Activated naive CD4-positive, alpha-beta T cell treated with anti-CD3 and anti-CD28 coated beads for 36 hours (primary cell): ENCODE measurements at places on chromosomes 5 and 9. TPM values are rescaled to one million over a fixed set of nuclear protein-coding genes. Genes with fewer than 3 reads are reported as not detected.

The OR1Q1 gene
- total RNA-seq, result not detected

The FAM174A gene
- total RNA-seq, result 3.9 TPM

- DNase-seq, result no peak
These were observed 109.7 kb downstream of the TSSK1B start for GRCh38 chr5:113325054-113325453.

The CPEB4 gene
- 7.6 TPM for total RNA-seq

DNA sequence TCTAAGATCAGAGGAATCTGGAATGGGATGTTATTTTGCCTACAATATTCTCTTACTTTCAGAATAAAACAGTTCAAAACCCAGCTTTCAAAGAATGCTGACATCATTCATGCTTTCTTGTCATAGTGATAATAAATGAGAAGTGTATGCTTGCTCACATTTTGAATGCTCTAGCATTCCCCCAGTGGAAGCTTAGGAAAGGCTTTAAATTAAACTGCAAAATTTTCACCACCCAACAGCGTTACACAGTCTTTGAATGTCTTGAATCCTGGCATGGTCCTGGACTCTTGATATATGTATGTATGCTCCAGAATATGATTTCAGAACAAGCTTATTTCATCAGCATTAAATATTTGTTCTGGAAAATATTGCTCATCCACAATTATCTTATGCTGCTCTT, 964.3 kb upstream of the NUDT12 start:
- no peak for DNase-seq

DNA sequence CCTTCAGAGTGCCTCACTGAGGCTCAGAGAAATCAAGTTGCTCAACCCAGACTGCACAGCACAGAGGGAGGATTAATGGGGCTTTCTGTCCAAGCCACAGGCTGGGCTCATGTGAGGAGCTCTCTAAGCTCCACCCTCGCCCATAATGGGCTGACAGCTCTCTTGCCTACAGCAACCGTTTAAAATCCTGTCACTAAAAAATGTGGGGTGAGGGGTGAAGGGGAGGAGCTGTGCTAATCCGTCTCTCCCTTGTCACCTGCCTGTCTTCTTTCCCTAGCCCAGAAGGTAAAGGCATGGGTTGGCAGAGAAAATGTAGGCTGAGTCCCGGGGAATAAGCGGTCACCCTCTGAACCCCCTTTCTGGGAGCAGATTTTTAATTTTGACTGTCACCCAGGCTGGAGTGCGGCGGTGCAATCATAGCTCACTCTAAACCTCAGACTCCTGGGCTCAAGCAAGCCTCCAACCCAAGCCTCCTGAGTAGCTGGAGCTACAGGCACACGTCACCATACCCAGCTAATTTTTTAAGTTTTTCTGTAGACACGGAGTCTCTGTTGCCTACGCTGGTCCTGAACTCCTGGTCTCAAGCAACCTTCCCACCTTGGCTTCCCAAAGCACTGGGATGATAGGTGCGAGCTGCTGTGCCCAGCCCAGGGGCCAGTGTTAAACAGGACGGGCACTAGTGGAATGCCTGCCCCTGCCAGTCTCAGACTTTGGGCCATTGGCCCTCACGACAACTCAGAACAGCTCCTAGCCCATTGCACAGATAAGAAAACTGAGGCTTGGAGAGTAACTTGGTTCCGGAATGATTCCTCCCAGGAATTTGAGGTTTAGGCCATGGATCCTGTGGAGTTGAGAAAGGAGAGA, 89.5 kb downstream of the LMX1B start:
- DNase-seq, result no peak

- DNase-seq, result no peak
These were observed 372.1 kb downstream of the PDE4D start for GRCh38 chr5:59521476-59521875.

GRCh38 chr5:32445287-32445758, 783 bp upstream of the ZFR start:
- no peak for DNase-seq

The BAAT gene
- not detected for total RNA-seq

DNA sequence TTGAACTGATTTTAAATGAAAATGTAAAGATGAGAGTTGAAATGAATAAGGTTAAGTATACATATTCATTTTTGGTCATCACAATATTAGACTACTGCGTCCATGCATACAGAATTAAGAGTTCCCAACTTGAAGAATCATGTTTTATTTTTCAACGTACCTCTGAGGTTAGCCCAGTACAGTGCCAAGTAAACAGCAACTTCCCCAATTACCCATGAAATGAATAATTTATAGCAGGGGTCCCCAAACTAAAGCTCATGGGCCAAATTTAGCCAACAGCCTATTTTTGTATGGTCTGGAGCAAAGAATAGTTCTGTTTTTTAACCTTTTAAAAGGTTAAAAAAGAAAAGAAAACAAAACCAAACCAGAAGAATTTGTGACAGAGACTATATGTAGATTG, 167.9 kb downstream of the CDC42SE2 start:
- DNase-seq, result no peak

The SLC4A9 gene
- 0.07 TPM for total RNA-seq

DNA sequence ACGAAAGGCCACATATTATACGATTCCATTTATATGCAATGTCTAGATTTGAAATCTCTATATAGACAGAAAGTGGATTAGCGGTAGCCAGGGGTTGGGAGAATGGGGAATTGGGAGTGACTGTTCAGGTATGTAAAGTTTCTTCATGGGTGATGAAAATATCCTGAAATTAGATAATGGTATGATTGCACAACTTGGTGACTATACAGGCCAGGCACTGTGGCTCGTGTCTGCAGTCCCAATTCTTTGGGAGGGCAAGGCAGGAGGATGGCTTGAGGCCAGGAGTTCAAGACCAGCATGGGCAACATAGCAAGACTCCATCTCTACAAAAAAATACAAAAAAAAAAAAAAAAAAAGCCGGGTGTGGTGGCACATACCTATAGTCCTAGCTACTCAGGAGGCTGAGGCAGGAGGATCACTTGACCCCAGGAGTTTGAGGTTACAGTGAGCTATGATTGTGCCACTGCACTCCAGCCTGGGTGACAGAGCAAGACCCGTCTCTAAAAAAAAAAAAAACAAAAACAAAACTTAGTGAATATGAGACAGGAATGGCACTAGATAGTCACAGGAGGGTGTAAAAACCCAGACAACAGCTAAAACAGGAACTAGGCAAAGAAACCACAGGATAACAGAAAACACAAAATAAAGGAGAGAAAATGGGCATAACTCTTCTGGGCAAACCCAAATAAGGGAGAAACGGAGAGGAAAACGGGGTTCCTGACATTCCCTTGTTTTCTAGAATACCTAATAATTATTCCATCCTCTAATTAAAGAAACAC, 72.1 kb upstream of the ZNF618 start:
- no peak for DNase-seq

The AMBP gene
- total RNA-seq, result not detected

The MEF2C gene
- not detected for total RNA-seq

The CDO1 gene
- 0.57 TPM for total RNA-seq

DNA sequence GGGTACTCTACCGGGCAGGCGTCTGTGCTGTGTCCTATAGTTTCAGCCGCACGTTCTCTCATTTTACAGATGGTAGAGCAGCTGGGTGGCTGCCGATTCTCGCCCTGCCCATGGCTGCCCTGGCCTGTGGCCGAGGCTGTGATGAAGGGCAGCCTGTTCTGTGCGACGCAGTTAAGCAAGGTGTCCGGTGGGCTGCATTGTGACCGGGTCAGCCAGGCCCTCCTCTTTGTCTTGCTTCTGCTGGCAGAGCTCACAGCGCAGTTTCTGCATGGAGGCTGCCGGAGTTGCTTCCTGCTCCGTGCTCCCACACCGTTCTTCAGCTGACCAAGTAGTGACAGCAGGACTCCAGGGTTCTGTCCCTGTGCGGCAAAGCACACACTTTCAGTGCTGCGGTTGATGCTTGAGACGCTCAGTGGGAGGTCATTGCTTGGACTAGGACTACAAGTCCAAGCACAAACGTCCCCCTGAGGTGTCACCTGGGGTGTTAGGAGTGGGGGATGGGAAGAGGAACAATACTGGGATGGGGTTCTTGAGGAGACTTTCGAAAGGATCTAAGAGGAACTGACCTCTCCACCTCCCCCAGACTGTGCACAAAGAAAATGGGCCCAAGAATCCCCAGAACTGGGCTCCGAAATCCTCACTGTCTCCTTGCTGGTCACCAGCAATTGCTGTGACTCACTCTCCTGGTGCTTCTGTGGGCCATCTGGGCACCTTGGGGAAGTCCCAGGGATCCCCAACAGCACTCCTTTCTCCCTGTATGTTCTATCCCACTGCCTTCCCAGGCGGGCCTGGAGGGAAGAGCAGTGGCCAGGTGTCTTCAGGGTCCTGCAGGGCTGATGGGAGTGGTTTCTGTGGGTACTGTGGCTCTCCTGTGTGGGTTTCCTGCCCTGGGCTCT, 58.2 kb downstream of the GADD45G start:
- no peak for DNase-seq

The PCDHB9 gene
- total RNA-seq, result not detected

The TMEM232 gene
- total RNA-seq, result 0.31 TPM

DNA sequence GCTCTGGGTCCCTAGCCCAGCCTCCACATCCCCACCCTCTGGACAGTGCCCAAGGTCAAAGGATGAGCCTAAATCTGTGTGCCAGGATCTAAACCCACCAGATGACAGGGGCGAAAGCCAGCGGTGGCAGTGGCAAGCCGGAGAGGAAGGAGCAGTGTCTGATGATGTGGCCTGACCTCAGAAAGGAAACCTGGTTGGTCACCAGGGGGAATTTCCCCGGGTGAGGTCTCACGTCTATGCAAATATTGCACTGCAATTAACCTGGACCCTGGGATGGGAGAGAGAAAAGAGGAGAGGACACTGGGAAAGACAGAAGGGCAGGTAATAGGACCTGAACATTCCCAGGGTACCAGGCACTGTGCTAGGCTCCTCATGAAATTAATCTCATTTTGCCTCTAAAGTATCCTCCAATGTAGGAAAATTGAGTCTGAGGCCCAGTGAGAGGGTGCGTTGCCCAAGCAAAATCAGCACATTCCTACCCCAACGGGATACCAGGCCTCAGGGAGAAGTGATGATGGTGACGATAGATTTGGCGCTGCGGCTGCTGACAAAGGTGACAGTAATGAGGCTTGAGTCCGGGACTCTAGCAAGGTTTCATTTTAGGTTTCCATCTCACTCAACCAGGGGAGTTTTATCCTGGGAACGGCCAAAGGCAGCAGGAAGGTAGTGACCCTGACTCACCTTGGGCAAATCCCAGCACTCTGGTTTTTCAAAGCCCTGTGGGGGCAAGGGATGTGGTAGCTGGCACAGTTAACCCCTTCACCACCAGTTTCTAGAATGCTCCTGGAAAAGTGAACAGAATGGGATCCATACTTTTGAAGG, 13.4 kb upstream of the TNIP1 start:
- DNase-seq, result peak; percentile 76

- DNase-seq, result no peak
These were observed 23.9 kb downstream of the TLE1 start for GRCh38 chr9:81665322-81665871.

GRCh38 chr5:119171686-119172085, 100.8 kb downstream of the DMXL1 start:
- DNase-seq, result no peak

The PCDHB5 gene
- total RNA-seq, result not detected

GRCh38 chr9:108671176-108671575, 184.6 kb downstream of the ACTL7B start:
- DNase-seq, result no peak

The ELAVL2 gene
- not detected for total RNA-seq

The N4BP3 gene
- total RNA-seq, result 1.6 TPM

DNA sequence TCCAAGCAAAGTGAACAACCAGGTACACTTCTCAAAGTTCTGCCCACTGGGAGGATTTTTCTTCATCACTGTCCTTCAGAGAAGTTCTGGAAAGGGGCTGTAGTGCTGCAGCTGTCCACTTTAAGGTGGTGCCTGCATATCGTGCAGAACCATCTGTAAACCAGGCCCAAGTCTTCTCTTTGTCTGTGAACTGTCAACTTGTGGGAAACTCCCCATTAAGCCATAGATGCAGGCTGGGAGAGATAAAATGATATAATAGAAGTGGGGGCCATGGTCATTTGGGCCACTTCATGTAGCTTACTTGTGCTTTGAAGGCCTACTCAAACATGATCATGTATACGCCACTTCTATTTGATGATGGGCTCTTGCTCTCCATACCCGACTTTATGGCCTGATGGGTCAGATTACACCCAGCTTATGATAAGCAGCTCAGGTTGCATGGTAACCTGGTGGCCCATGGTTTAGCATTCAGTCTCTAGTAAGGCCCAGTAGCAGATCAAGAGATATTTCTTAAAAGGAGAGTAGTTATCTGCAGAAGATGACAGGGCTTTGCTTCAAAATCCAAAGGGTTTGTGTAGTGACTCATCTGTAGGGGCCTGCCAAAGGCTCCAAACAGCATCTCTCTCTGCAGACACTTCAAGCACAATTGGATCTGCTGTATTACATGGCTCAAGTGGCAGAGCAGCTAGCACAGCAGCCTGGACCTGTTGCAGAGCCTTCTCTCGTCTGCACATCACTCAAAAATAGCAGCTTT, 15.7 kb upstream of the BTF3 start:
- no peak for DNase-seq

DNA sequence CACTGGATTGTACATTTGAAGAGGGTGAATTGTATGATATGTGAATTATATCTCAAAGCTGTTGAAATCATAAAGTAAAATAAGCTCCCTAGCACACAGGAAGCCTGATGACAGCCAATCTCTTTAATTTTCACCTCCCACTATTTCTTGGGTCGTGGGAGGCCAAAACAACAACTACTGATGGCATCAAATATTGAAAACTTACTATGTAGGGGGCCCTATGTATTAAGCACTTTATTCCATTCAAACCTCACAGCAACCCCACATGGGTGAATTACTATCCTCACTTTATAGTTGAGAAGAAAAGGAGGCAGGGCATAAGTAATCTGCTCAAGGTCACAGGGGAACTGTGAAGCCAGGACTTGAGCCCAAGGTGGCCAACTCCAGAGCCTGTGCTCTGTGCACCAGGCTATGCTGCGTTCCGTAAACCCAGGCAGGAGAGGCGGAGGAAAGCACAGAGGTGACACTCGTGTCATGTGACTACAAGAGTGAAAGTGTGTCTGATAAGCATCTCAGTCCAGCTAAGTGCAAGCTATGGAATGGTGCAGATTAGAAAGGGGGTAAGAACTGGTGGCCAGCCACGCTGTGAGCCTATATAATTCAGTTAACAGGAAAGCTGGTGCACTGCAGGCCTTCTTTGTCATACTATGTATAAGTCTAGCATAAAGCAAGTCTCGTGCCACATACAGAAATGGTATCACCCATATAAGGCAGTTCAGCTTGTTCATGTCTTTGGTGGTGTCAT, 221.0 kb downstream of the DCP2 start:
- no peak for DNase-seq

The CERCAM gene
- 0.33 TPM for total RNA-seq
